ENCODE measurements at places on chromosomes 4 and X.

GRCh38 chr4:34372815-34373214, 1871.5 kb downstream of the ARAP2 start:
- no peak for DNase-seq

- peak; percentile 85 for DNase-seq
Observed at GRCh38 chr4:112145326-112145789, at the start of gene FAM241A. TSS of gene FAM241A (plus strand) at chr4:112145454. CDS start at chr4:112145581, 127 bp downstream.

GRCh38 chr4:4439782-4440181, 52.9 kb downstream of the NSG1 start:
- no peak for DNase-seq

DNA sequence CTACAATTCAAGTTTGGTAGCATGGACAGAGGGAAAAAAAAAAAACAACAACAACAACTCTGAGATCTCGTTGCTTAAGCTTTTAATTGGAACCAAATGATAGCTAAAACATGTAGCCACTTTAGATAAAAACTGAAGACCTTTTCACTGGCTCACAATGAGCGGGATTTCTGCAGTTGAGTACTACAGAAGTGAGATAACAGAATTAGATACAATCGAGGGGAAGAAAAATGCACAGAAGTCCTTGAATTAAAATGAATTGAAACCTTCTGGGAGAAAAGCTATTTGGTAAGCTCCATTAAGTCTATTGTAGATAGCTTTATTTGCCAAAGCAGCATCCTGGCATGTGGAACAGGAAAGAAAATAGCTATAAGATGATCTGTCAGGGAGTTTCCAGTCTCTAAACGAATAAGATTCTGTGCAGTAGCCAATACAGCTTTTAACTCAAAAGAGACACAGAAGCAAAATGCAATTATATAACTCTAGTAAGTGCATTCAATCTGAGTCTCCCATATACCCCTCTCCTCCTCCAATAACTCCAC, 248.5 kb downstream of the ENOX2 start:
- no peak for DNase-seq

GRCh38 chr4:120434756-120435155, 368.1 kb upstream of the MAD2L1 start:
- no peak for DNase-seq

All from SJSA1 (cell line).